EH (cell line): ENCODE measurements at places on chromosomes 2 and 18.

- no peak for DNase-seq
Measured at GRCh38 chr2:170146784-170147183, 31.2 kb upstream of the MYO3B start.

- no peak for DNase-seq
Measured at GRCh38 chr18:10202845-10203321, 251.6 kb upstream of the APCDD1 start.

- DNase-seq = no peak
Measured at GRCh38 chr2:27149570-27150405, 984 bp downstream of the TCF23 start.

GRCh38 chr2:72389447-72389846 is 241.8 kb upstream of the CYP26B1 start:
- no peak for DNase-seq

GRCh38 chr2:232984451-232985207 is 28.4 kb downstream of the NGEF start:
- DNase-seq = no peak

DNA sequence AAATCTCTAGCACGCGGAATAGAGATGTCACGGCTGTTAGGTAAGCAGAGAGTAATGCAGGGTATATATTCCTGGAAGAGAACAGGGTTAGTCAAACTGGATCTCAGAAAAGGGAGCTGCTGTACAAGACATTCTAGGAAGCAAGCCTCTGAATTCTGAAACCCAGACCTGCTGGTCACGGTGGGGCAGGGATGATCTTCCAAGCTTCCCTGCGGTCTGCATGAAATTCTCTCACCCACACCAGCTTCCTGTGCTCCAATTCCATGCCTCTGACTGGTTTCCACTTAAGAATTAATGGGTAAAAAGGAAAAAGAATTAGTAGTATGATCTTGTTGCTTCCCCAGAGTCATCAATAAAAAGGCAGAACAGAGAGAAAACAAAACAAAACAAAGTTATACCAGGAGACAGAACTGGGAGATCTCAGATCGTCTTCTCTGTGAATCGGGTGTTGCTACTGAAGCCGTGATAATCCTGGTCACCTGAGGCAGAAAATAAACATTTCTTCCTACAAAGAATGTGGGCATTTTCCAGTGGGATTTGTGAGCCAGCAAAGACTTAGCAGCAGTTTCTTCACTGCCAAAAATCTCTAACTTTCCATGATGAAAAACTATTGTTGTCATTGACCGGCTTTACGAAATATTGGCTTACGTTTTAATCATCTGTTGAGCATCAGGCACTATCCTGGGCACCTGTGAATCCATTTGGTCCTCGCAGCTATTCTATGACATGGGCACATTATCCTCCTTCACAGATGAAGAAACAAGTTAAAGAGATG is 5.3 kb upstream of the CYP27C1 start:
- DNase-seq = peak; percentile 86

DNA sequence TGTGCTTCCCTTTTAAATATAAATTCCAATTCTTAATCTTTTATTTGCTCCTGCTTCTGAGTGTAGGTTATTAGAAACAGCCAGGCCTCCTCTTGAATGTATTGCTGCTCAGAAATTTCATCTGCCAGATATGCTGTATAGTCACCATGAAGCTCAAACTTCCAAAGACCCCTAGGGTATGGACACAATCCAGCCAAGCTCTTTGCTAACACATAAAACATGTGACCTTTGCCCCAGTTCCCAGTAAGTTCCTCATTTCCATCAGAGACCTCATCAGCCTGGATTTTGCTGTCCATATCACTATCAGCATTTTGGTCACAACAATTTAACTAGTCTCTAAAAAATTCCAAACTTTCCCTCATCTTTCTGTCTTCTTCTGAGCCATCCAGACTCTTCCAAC is 75.2 kb downstream of the MAP2 start:
- DNase-seq = peak; percentile 90

DNA sequence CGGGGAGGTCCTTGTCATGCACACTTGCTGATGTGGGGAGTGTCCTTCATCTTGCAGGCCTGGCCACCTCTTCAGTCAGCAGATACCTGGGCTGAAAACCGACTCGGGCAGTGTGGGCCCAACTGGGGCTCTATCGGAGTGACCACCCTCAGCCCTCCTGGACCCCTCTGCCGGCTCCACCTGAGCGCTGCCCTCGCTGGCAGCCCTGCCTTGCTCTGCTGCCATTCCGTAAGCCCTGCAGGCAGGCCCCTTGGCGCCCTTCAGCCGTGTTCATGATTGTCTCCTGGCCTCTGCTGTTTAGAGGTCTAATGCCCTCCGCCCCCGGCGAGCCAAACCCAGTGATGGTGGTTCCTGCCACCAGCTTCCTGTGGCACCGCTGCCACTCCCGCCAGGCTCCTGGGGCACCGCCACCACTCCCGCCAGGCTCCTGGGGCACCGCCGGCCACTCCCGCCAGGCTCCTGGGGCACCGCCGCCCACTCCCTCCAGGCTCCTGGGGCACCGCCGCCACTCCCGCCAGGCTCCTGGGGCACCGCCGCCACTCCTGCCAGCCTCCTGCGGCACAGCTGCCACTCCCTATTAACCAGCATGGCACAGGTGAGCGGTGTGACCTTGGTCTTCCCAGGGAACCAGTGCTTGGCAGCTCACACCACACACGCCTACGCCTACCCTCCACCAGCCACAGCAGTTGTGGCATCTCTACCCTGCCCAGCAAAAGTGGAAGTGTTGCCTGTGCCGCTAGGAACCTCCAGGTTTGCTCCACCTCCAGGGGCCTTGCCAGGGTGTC is 15.9 kb downstream of the CAPN10 start:
- no peak for DNase-seq

DNA sequence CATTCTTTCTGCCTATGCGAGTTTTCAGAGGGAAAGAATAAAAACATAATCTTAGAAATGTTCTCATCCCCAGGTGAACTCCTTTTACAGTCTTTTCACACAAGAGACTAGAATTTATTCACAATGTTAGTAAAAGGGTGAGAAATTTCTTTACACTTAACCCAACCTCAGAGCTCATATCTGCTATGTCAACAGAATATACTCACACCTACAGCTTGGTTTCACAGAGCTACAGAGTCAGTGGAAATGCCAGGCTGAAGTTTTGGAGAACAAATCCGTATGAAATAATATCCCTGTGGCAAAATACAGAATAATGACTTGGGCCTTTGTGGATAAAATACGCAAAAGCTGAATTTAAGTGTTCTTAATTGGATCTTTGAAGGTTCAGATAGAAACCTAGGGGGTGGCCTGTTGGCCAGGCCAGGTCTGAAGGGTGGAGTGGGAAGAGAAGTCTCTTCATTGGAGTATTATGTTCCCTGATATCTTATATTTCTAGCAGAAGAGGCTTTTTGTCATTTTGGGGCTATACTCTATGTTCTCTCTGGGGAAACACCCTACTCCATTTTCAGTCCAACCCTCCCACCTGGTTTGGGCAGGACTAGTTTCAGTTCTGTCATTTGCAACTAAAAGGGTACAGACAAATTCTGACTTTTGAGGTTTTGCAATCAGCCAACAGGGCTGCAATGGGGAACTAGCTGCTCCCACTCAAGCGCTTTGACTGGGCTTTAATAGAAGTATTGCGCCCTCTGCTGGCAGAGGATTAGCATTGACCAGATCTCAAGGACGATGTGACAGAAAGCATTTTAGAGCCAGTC is 25.7 kb downstream of the FBXO48 start:
- DNase-seq = peak; percentile 86

DNA sequence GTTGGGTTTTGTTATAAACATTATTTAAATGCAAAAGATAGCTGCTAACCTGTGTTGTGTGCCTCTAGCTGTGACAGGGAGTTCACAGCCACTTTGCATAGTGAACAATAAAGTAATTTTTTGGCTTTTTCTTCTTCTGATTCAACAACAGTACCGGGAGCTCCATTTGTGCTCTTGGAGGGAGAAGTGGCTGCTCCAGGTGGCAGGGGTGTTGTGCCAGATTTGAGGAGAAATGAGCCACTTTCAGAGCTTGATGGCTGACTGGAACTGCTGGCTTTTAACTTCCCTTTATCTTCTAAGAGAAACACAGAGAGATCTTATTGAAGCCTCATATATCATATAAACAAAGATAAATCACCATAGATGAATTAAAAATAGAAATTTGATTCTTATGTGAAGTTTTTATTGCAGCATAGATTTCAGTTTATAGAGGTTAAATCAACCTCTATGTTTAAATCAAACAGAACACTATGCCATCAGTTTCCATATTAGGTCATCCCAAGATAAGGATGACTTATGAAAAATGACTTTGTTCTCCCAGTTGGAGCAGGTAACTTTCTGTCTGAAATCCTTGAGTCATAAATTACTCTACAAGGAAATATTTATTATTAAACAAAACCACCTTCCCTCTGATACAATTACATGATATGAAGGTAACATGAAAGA is 182.0 kb upstream of the SESTD1 start:
- DNase-seq = no peak

DNA sequence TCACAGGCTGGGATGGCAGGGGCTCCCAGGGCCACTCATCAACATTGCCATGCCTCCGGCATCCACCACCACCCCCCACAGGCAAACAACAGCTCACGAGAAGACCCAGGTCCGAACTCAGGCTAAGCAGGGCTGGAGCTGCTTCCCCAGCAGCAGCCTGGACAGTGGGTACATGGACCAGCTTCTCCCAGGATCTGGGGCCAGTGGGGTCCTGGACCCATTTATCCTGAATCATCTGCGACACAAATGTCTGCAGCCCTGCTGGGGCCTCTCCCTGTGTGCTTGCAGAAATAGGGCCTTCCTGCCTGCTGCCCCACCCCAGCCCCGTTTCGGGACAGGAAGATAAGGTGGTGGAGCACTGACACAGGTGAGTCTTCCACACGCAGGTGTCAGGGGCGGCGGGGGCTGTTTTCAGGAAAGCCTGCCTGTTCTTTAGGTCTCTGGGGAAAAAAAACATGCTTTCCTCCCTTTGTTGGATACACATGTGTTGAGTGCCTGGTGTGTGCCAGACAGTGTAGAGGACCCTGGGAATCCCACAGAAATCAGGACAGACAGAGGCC is 4.5 kb downstream of the PRLH start:
- DNase-seq = no peak

DNA sequence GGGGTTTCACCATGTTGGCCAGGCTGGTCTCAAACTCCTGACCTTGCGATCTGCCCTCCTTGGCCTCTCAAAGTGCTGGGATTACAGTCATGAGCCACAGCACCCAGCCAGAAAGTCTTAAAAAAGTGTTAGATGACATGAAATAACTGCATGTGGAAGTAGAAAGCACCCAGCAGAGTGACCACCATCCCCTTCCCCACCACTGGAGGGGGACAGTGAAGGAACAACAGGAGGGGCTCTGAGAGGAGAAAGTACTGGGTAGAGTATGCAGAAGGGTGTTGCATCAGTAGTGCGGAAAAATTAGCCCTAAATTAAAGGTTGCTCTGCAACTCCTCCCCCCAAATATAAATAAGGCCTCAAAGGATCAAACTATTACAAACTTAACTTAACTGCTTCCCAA is 230.5 kb downstream of the ZNF521 start:
- no peak for DNase-seq

DNA sequence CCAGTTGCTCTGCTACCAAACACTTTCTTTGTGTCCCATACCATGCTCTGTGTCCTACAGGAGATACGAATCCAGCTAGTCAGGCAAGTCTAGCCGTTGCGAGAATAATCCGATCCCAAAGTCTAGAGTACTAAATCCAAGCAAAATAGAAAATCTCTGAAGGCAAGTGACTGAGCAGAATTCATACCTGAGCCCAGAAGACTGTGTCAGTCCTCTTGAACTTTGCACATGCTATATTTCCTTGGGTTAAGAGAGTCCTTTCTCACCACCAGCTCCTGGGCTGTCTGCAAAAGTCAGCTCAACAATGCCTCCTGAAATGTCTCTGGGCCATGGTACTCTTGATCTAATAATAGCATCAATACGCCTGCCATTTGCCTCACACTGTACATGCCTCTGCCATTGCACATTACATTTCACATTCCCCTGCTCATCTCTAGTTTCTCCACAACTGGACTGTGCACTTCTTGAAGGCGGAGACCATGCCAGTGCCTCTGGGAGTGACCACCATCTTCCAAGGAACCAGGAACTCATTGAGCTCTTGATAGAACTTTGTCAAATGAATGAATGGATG is 265.8 kb upstream of the ID2 start:
- peak; percentile 35 for DNase-seq
